Esophagus squamous epithelium (tissue), 5 donors: ENCODE measurements at places on chromosomes 1 and 21.

DNA sequence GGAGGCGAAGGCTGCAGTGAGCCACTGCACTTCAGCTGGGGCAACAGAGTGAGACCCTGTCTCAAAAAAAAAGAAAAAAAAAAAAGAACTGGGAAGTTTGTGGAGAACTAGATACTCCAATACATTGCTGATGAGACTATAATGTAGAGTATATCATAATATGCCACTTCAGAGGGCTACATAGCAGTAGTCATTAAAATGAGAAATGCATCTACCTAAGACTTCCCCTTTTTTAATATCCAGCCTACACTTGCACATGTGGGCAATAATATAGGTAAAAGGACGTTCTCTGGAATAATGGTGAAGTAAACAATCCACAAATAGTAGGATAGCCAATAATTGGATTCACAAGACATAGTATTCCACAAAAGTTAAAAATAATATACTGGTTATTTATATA lies 311.0 kb downstream of the HLX start:
- no peak for DNase-seq

- no peak for DNase-seq
These were observed 22.7 kb downstream of the RIT1 start for GRCh38 chr1:155888481-155888880.

GRCh38 chr1:35463232-35463631 lies 94.0 kb downstream of the KIAA0319L start:
- no peak for DNase-seq

DNA sequence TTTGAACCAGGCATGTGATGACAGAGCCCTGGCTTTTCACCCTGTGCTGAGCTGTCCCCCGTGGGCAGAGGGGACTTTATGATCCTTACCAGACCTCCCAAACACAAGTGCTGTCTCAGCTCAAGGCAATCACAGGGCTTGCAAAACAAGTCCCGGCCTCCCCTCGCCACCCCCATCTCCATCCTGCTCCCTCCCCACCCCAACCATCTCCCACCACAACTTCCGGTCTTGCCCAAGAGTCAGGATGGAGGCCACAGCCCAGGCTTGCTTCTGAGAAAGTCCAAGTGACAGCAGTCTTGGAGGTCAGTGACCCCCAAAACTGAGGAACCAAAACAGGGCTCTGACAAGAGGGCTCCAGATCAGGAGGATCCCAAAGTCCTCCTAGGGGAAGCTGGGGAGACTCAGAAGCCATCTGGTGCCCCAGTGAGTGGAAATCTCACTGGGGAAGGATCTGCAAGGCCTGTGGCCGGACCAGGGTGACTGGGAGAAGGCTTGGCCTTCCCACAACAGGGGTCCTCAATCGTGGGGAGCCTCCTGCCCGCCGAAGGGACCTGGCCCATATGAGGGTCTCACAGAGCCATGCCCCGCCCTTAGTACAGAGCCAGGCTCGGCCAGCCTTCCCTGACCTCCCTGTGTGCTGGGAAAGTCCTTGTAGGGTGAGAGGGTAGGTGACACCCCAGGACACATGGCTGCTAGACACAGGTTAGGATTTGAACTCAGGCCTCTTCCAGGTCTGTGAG lies 4.5 kb upstream of the SDC3 start:
- no peak for DNase-seq

GRCh38 chr1:32954168-32954567 lies 10.4 kb downstream of the RNF19B start:
- DNase-seq: no peak

DNA sequence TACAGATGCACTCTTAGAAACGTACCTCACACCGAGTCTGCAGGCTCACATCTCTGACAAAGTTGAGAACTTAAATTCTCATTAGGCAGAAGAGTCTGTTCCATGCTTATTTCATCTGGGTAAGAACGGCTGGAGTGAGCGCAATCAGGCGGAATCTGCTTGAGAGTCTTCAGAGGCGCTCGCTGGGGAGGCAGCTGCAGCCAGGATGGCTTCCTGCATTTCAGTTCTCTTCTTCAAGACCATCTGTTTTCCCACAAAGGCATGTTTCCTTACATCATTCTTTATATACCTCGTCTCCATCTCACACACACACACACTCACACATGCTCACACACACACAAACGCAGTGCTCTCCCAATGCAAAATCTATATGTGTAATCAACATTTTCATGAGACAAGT lies 497.1 kb downstream of the AJAP1 start:
- no peak for DNase-seq

DNA sequence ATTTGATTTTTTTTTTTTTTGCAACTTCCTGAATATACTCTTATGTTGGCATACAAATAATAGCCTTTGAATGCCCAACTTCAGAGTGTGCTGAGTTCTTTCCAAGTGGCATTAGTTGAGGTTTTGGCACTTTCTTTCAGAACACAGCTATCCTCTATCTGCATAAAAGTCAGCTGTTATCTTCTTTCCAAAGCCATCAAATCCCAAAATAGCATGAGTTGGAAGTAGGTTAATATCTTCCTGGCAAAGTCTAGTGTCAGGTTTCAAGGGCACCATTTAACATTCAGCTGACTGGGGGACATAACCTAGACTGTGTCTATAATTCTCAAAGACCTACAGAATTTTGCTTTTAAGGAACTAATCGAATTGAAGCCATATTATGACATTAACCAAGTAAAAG lies 223.9 kb downstream of the PLPP3 start:
- no peak for DNase-seq

GRCh38 chr1:158099185-158099584 lies 81.5 kb upstream of the CD1D start:
- DNase-seq: no peak

GRCh38 chr1:189275796-189276195 lies 1201.9 kb downstream of the BRINP3 start:
- DNase-seq: no peak
